LHCN-M2 (cell line): ENCODE measurements at places on chromosomes 7 and 10.

- DNase-seq = no peak
These were observed 95.5 kb downstream of the NKX6-2 start for GRCh38 chr10:132690401-132690800.

DNA sequence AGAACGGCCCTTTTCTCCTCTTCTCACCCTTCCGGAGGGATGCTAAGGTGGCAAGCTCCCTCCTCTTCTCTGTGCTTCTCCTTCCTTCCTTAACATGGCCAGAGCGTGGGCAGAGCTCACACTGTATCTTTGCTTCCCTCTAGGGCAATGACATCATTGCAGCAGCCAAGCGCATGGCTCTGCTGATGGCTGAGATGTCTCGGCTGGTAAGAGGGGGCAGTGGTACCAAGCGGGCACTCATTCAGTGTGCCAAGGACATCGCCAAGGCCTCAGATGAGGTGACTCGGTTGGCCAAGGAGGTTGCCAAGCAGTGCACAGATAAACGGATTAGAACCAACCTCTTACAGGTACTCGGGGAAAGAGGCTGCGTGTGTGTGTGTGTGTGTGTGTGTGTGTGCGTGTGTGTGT, 36.6 kb downstream of the AP3M1 start:
- DNase-seq = no peak

- no peak for DNase-seq
These were observed 11.4 kb downstream of the CLDN3 start for GRCh38 chr7:73758581-73759138.

GRCh38 chr7:53062796-53063195, 27.4 kb downstream of the POM121L12 start:
- DNase-seq = no peak

- no peak for DNase-seq
These were observed 13.1 kb downstream of the RPA3 start for GRCh38 chr7:7705318-7705717.

DNA sequence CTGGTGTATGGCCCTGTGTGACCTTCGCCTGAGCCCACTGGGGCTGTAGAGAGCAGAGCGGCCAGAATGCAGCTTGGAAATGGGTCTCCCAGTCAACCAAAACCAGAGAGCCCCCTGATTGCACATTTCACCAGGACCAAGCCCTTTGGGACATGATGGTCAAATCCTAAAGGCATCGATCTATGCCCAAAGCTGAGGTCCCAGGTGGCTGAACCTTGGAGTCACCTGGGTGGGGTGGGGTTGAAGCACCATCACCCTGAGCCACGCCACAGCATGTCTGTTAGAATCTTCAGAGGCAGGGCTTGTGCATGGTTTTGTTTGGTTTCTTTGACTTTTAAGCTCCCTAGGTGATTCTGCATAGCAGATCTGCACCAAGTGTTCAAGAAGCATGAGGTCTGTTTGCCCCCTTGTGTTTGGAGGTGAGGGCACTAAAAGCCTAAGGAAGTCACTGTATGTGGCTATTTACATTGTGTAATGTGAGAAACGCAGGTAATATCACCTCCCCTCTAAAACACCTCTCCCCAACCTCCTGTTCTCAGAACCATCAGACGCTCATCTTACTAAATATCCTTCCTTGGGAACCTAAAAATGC, 9.6 kb downstream of the PKD1L1 start:
- DNase-seq = no peak

DNA sequence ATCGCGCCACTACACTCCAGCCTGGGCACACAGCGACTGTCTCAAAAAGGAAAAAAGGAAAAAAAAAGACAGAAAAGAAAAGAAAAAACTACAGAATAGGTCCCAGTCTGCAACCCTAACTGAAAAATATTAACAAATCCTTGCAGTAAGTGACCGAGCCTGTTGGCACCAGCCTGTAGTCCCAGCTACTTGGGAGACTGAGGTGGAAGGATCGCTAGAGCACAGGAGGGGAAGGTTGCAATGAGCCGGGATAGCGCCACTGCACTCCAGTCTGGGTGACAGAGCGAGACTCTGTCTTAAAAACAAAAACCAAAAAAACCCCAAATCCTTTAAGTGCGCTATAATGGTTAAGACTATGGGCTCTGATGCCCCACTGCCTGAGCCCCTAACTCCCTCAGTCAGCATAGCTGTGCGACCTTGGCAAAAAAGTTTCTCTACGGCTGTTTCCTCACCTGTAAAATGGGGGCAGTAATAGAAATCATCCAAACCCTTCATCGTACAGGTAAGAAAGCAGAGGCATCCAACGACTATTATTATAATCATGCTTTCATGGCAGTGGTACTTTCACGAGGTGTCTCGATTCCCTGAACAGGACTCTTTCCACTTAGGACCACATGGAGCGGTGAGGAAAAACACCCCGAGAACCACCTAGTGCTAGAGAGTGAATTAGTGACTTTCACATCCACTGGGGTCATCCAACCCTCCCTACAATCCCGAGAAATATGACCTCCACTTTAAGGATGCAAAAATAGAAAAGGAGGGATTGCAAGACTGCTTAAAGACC, 755 bp downstream of the TOMM7 start:
- DNase-seq = no peak

- DNase-seq = no peak
These were observed 297.7 kb upstream of the SHH start for GRCh38 chr7:156109988-156110387.

DNA sequence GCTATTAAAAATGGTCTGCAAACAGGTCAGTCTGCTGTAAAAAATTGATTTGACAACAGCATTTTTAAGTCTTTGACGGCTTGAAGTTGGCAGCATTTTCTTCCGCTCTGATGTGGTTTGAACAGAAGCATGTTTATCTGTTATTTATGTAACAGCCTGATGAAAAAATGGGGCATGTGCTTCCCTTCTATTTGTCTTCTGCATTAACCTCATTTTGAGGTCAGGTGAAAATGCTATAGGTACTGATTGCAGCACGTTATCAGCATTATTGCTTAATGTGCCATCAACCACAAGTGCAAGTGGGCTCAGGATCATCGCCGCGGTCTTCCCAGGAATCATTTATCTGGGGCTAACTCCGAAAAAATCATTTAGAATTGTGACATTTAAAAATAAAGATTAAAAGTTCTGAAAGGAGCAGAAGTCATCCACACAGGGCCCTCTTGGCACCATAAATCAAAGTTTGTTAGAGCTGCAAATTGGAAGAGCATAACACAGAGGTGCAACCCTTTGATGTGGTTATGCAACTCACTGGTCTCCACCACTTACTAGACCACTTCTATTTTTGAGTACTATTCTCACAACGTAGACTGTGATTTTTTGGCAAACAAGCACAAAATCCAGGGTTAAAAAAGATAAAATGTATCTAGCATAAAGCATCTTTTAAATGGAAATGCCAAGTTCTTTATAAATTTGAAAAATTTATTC, 307.7 kb downstream of the MDFIC start:
- DNase-seq = no peak
